ENCODE measurements at places on chromosomes 3 and 15.

- DNase-seq: no peak
Measured at GRCh38 chr3:184156522-184156955, 1.4 kb downstream of the DVL3 start.

DNA sequence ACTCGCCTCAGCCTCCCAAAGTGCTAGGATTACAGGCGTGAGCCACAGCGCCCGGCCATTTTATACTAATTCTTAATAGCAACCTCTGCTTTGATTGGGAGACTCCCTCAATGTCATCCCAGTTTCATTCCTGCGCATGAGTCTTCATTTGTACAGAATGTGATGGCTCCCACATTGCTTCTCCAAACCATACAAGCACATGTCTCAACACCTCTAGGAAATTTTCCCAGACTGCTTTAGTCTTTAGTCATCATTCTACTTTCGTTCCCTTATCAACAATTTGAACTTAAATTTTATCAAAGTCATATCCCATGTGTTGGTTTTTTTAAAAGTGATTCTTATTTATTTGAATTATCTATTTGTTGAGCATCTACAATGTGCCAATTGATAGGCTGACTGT, 58.1 kb downstream of the SNX4 start:
- no peak for DNase-seq

GRCh38 chr3:121517953-121518655, 27.7 kb downstream of the POLQ start:
- no peak for DNase-seq

GRCh38 chr3:9913601-9914000, 3.3 kb upstream of the IL17RC start:
- DNase-seq: no peak

GRCh38 chr3:88469216-88469615, 319.5 kb downstream of the C3orf38 start:
- DNase-seq: no peak

- no peak for DNase-seq
Measured at GRCh38 chr15:80484333-80484864, 80.2 kb downstream of the ARNT2 start.

- no peak for DNase-seq
Measured at GRCh38 chr3:168532135-168532534, 436.4 kb upstream of the GOLIM4 start.

GRCh38 chr15:63156086-63156710, 1.1 kb downstream of the RPS27L start:
- DNase-seq: no peak

DNA sequence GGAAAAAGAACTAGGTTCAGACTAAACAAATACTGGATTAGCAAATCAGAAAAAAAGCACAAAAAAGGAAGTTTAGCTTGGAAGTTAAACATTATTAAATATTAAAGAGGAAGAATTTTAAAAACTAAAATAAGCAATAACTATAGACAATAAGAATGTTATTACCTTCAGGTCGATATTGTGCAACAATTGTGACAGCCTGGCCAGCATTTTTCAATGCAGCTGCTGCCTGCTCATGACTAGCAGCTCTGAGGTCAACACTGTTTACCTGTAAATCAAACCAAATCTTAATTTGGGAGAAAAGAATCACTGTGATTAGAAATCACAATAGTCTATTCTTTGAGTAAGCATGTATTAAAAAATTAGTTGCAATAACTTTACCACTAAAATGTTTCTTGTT, 75.1 kb upstream of the MELTF start:
- DNase-seq: no peak

DNA sequence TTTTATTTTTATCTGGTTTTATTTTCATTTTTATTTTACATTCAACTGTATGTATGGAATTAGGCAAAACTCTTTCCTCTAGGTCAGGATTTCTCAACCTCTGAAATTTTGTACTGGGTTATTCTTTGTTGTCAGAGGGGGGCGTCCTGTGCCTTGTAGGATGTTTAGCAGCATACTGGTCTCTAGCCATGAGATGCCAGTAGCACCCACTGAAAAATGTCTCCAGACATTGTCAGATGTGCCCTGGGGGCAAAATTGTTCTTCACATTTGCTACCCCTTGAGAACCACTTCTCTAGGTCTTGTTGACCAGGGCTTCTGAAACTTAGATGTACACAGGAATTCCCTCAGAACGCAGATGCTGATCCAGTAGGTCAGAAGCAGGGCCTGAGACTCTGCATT, 5.4 kb downstream of the CHRNA5 start:
- DNase-seq: no peak
